Osteoblast (primary cell): ENCODE measurements at places on chromosomes 3 and 15. TPM values are rescaled to one million over a fixed set of nuclear protein-coding genes. Genes with fewer than 3 reads are reported as not detected.

- peak; percentile 71 for DNase-seq
- H3K4me1 ChIP-seq = peaks cover 4% of the 10 kb centered on the region
- no peaks in the 10 kb centered on the region for H3K36me3 ChIP-seq
- H3K4me3 ChIP-seq = no peak overlapping the region
These were observed 23.5 kb downstream of the DNAH1 start for GRCh38 chr3:52339612-52340011.

- H3K27me3 ChIP-seq = no peaks in the 10 kb centered on the region
- H3K4me1 ChIP-seq = no peaks in the 10 kb centered on the region
- no peak for DNase-seq
- H3K4me3 ChIP-seq = no peak overlapping the region
- H3K36me3 ChIP-seq = no peaks in the 10 kb centered on the region
These were observed 23.8 kb downstream of the METTL6 start for GRCh38 chr3:15403495-15403894.

DNA sequence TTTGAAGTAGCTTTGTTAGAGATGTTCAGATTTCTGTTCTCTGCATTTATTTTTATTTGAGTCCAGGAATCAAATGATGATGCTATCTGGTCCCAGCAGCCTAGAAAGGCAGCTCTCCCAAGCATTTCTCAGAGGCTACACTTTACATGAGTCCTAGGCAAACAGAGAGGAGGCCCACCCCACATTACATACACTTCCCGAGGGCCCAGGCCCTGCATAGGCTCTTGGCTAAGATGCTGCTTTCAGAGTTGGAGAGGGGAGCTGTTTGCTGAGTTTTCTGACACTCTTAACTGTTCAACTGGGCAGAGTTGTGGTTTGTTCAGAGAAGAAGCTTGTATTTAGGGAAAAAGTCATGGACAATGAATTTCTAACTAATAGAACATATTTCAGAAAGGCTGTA, 117.9 kb upstream of the RGMA start:
- H3K36me3 ChIP-seq = no peaks in the 10 kb centered on the region
- no peak overlapping the region for H3K27ac ChIP-seq

GRCh38 chr3:53166781-53167291, 5.8 kb downstream of the PRKCD start:
- peak; percentile 99 for DNase-seq
- peak overlapping the region; percentile 49 for H3K27ac ChIP-seq
- no peaks in the 10 kb centered on the region for H3K27me3 ChIP-seq
- peaks cover 31% of the 10 kb centered on the region for H3K4me1 ChIP-seq
- H3K4me3 ChIP-seq = peak overlapping the region; percentile 0

BLM gene
- total RNA-seq = 1.4 and 1.5 TPM in 2 replicates

LRRC3B gene
- total RNA-seq = not detected in 2 replicates

DPPA4 gene
- total RNA-seq = not detected in 2 replicates

- peaks cover 28% of the 10 kb centered on the region for H3K27me3 ChIP-seq
- H3K4me3 ChIP-seq = no peak overlapping the region
- peaks cover 3% of the 10 kb centered on the region for H3K4me1 ChIP-seq
- no peak overlapping the region for H3K27ac ChIP-seq
These were observed 4.8 kb downstream of the SLC27A2 start for GRCh38 chr15:50186752-50187151.

DNA sequence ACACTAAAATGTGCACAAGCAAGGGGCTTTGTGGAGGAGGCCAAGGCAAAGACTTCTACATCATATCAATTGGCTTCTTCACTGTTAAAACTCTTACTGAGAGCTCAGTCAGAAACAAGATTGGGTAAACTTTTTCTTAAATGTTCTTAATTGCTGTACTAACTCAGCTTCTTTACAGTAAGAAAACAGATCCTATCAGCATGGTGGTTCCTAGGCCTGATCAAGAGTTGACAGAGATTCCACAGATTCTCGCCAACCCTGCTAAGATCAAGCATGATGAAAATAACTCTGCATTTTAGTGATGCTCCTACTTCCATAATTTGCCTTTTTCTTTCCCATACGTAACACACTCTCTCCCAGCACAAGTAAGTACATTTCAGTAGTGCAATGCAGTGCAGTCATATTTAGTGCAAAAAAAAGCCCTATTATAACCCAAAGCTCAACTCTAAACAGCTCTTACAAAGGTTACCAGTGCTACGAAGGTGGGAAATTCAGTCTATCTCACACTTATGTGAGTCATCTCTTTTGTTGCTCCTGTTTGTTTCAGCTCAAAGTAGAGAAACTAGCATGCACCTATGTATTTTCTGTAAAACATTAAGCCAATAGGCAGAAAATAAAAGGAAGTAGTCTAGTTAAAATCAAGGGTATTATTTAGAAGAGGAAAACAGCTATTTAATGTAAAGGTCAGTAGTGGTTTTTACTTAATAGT, 29.9 kb downstream of the TIGIT start:
- no peaks in the 10 kb centered on the region for H3K4me1 ChIP-seq
- H3K36me3 ChIP-seq = no peaks in the 10 kb centered on the region
- H3K27ac ChIP-seq = no peak overlapping the region
- no peak for DNase-seq
- no peak overlapping the region for H3K4me3 ChIP-seq

DNA sequence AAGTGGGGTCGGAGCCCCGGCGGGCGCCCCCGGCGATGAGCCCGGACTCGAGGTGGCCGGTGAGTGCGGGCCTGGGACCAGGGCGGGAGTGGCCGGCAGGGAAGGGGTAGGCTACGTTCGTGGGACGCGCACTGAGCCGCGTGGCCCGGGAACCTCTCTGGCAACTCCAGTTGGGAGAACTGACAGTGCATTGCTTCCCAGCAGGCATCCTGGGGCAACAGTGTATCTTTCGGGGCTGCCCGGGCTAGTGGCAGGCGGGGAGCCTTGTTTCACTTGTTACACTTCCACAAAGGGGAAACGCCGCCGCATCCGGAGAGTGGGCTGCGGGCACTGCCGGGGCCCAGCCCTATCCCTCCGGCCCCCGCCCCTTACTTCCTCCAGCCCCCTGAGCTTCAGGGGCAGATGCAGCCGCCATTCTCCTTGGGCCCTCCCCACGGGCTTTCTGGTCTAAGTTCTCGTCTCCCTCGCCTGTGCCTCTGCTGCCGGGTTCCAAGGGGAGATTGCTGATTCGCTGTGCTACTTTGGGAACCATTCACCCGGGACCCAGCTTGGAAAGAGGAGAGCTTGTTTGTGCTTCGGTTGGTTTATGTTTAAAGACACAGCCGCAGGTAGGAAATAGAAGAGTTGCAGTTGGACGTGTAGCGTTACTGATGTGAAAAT, 675 bp downstream of the BRPF1 start:
- H3K4me3 ChIP-seq = peak overlapping the region; percentile 91
- peak; percentile 92 for DNase-seq
- H3K4me1 ChIP-seq = peaks cover 21% of the 10 kb centered on the region
- peak overlapping the region; percentile 99 for H3K27ac ChIP-seq

- no peaks in the 10 kb centered on the region for H3K4me1 ChIP-seq
- H3K27me3 ChIP-seq = no peaks in the 10 kb centered on the region
- H3K36me3 ChIP-seq = no peaks in the 10 kb centered on the region
- no peak overlapping the region for H3K27ac ChIP-seq
- no peak for DNase-seq
These were observed 221.2 kb upstream of the ADAMTS9 start for GRCh38 chr3:64909011-64909410.

DNA sequence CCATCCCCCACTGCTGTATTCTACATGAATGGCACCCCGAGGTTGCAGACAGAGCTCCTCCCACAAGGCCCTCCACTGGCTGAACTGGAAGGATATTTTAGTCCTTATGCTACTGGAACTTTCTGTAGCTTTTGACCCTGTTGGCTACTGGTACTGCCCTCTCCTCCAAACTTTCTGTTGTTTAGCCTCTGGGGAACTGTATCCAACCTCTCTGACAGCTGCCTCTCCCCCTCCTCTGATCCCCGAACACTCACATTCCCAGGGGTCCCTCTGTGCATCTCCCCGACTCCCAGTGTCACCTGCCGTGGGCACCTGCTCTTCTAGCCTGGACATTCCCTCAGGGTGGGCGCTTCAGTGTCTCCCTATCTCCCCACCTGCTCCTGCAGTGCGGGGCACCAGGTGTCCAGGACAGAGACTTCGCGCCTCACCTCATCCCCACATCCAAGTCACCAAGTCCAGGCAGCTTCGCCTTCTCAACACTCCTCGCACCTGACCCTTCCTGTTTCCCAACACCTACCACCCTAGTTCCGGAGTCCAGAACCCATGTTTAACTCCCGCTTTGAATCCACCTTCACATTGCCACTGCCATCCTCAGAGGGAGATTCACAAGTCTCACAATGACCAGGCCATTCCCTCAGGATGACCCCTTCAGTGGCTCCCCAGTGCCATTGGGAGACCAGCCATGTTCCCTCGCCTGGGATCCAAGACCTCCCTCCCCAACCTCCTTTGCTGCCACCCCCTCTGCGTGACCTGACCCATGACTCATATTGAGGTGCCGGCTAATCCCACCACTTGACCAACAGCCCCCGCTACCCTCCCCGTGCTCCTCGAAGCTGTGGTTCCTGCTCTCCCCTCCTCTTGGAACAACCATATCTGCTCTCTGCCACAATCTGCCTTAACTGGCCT, 34.2 kb downstream of the BDH1 start:
- H3K27me3 ChIP-seq = no peaks in the 10 kb centered on the region
- H3K27ac ChIP-seq = no peak overlapping the region
- H3K4me1 ChIP-seq = peaks cover 6% of the 10 kb centered on the region

DNA sequence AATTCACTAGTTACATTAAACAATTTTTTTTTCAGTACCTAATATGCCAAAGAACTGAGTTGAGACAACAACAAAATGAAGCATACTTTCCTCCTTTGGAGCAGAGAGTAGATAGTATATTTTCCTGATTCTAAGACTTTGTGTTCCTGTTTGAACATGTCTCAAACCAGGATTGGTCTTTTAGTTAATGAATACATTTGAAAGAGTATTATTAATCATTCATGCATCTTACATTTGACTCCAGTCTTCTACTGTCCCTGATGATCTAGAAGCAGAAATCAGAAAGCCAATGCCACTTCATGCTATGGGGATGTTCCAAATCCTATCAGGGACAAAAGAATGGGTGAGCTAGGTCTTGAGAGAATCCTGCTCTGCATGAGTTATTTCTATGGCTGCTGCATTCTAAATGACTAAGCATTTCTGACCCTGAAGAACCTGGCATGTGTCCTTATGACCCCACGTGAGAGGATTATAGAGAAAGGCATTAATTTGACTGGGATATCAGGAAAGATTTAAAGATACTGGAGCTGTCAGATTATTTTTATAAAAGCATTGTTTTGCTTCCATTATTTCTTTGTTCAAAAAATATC, 32.9 kb upstream of the MBNL1 start:
- H3K4me3 ChIP-seq = no peak overlapping the region
- no peaks in the 10 kb centered on the region for H3K36me3 ChIP-seq
- H3K4me1 ChIP-seq = peaks cover 10% of the 10 kb centered on the region
- DNase-seq = no peak
- H3K27me3 ChIP-seq = no peaks in the 10 kb centered on the region
- peak overlapping the region; percentile 25 for H3K27ac ChIP-seq

DNA sequence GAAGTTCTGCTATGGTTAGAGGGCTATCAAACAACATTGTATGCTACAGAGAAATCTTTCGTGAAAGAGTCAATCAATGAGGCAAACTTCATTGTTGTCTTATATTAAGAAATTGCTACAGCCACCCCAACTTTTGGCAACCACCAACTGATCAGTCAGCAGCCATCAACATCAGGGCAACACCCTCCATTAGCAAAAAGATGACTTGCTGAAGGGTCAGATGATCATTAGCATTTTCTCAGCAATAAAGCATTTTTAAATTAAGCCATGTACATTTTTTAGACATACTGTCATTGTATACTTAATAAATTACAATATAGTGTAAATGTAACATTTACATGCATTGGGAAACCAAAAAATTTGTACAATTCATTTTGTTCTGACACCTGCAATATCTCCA, 53.1 kb downstream of the LYZL4 start:
- H3K4me3 ChIP-seq = no peak overlapping the region
- H3K27ac ChIP-seq = no peak overlapping the region
- H3K4me1 ChIP-seq = no peaks in the 10 kb centered on the region
- no peaks in the 10 kb centered on the region for H3K36me3 ChIP-seq
- no peak for DNase-seq

CDCP1 gene
- 4.4 and 7.6 TPM in 2 replicates for total RNA-seq

ABHD10 gene
- 22.8 and 23.6 TPM in 2 replicates for total RNA-seq

- H3K27me3 ChIP-seq = no peaks in the 10 kb centered on the region
- H3K4me1 ChIP-seq = no peaks in the 10 kb centered on the region
- H3K36me3 ChIP-seq = no peaks in the 10 kb centered on the region
- DNase-seq = no peak
- H3K4me3 ChIP-seq = no peak overlapping the region
These were observed 627.1 kb downstream of the MCTP2 start for GRCh38 chr15:94858449-94858848.

- H3K27ac ChIP-seq = peak overlapping the region; percentile 5
- peak overlapping the region; percentile 21 for H3K4me3 ChIP-seq
- peaks cover 42% of the 10 kb centered on the region for H3K4me1 ChIP-seq
- H3K27me3 ChIP-seq = no peaks in the 10 kb centered on the region
- no peaks in the 10 kb centered on the region for H3K36me3 ChIP-seq
These were observed 55.7 kb upstream of the SMAD6 start for GRCh38 chr15:66646308-66646707.

ATP13A5 gene
- not detected in 2 replicates for total RNA-seq

- peak overlapping the region; percentile 63 for H3K27ac ChIP-seq
- peaks cover 72% of the 10 kb centered on the region for H3K4me1 ChIP-seq
- peak overlapping the region; percentile 67 for H3K4me3 ChIP-seq
- H3K36me3 ChIP-seq = no peaks in the 10 kb centered on the region
- H3K27me3 ChIP-seq = no peaks in the 10 kb centered on the region
- peak; percentile 81 for DNase-seq
These were observed 54.5 kb downstream of the IQSEC1 start for GRCh38 chr3:13018561-13019242.

CLDN16 gene
- under 0.01 TPM in 1 of 2 replicates, not detected in the other for total RNA-seq

- H3K36me3 ChIP-seq = no peaks in the 10 kb centered on the region
- DNase-seq = no peak
- no peak overlapping the region for H3K4me3 ChIP-seq
- no peaks in the 10 kb centered on the region for H3K4me1 ChIP-seq
- no peak overlapping the region for H3K27ac ChIP-seq
These were observed 392.6 kb upstream of the CBLB start for GRCh38 chr3:106261396-106261795.

DNA sequence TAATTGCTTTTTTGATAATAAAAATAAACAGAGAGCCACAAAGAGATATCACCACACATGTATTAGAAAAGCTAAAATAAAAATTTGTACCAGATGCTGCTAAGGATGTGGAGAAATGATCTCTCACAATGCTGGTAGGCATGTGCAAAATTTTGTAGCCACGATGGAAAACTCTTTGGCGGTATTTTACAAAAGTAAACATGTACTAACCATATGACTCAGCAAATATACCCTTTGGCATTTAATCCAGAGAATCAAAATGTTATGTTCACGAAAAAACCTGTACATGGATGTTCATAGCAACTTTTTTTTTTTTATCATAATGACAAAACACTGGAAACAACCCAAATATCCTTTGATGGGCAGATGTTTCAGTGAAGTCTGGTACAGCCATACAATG, 261.2 kb downstream of the LPP start:
- H3K27ac ChIP-seq = no peak overlapping the region
- H3K27me3 ChIP-seq = no peaks in the 10 kb centered on the region
- peaks cover 6% of the 10 kb centered on the region for H3K4me1 ChIP-seq
- no peak for DNase-seq
- no peaks in the 10 kb centered on the region for H3K36me3 ChIP-seq
- no peak overlapping the region for H3K4me3 ChIP-seq

ZPLD1 gene
- total RNA-seq = under 0.01 TPM in 1 of 2 replicates, not detected in the other
